Natural killer cell treated with Interleukin-12 subunit alpha and Interleukin-12 subunit beta and Interleukin-15 and Interleukin-18, amount 100 ng/mL, for 72 hours (primary cell): ENCODE measurements at places on chromosomes 13 and 19. TPM values are rescaled to one million over a fixed set of nuclear protein-coding genes. Genes with fewer than 3 reads are reported as not detected.

DNA sequence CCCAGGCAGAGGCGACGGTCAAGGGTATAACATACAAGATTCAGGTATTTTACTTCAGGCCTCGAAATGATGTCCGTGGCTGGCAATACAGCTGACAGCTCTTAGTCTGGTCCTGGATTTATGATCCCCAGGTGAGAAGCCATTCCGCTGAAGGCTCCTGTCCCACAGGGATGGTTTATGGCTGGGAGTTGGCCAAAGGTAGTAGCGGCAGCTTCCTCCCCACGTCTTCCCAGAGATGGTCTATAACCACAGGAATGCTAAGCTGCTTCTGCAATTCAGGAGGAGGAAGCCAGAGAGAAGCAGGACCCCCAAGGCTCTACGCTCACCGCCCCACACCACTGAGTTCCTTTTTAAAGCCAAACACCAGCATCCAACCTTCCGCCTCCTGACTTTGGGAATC, 27.1 kb downstream of the OLFM2 start:
- H3K36me3 ChIP-seq, result no peaks in the 10 kb centered on the region
- H3K4me1 ChIP-seq, result peaks cover 3% of the 10 kb centered on the region
- H3K27me3 ChIP-seq, result peaks cover 9% of the 10 kb centered on the region
- no peak for DNase-seq
- H3K27ac ChIP-seq, result no peak overlapping the region

DNA sequence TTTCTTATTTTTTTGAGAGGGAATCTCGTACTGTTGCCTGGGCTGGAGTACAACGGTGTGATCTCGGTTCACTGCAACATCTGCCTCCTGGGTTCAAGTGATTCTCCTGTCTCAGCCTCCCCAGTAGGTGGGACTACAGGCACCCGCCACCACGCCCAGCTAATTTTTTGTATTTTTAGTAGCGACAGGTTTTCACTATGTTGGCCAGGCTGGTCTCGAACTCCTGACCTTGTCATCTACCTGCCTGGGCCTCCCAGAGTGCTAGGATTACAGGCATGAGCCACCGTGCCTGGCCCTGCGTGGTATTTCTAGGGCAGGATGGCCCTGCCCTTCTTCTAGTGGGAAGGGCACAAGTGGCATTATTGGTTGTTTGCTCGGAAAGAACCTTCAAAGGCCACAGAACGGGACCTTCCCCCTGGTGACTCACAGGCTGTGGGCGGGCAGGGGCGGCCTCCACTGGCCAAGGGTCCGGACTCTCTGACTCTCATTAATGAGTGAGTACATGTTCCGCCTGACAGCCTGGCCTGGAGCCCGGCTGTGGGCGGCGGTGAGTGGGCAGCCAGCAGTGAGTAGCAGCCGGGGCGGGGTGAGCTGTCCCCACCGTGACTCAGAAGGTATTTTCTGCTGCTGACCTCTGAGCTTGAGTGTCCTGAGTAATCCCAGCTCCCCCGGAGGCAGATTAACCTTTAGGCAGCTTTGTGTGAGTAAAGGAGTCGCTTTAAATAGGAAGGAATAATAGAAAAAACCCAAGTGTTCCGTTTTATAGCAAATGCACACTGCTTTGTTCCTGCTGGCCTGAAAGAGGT, 5.1 kb downstream of the DOT1L start:
- DNase-seq, result peak; percentile 98
- H3K4me3 ChIP-seq, result peak overlapping the region; percentile 86
- H3K27me3 ChIP-seq, result no peaks in the 10 kb centered on the region

DNA sequence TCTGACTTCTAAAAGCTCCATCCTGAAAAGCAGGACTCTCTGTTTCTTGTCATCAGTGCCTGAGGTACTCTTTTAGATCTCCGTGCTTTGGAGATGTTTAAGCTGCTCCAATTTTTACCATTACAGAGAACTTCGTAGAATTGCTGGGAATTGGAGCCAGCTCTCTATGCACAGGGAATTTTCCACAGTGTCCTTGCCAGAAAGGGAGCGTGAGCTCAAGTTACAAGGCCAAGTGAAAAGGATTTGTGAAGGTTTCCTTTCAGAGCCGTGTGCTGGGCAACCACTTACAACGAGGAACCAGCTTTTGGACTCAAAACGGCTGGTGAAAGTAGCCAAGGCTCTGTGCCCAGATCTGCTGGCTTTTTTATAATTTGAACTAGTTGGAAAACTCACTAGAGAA, 82.6 kb downstream of the NUFIP1 start:
- no peak overlapping the region for H3K4me3 ChIP-seq
- no peak overlapping the region for H3K27ac ChIP-seq
- no peak for DNase-seq
- no peaks in the 10 kb centered on the region for H3K36me3 ChIP-seq
- no peaks in the 10 kb centered on the region for H3K4me1 ChIP-seq

DNA sequence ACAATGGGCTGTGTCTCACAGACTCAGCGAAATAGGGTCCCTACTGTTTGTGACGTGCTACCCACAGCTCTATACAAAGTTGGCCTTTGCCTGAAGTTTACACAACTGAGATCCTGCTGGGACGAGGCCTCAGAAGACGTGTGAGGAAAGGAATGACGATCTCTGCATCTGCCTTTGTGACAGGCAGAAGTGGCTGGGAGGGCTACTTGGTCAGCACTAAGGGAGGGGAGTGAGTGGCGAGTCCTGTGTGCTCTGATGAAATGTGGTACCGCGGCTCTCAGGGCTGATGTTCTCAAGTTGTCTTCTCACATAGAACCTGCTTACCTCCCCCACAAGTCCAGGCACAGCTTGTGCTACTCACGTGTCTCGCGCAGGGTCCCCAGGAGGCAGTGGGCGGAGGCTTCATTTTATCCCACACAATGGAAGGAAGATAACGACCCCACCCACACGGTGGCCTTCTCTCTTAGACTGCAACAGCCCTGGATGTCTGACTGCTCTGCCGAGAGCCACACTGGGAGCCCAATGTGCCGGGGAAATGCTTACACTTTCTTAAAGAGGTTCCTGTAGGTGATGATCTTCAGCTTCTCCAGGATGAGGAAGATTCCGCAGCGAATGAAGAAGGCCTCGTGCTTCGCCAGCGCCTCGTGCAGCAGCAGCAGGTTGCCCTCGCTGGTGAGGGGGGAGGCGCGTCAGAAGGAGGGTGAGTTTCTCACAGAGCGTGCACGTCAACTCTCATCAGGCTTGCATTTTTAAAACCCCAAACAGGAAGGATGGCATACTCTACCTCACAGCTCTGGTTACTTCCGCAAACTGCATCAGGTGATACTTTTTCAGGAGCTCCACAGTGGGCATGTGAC, 21.2 kb downstream of the PROZ start:
- H3K4me3 ChIP-seq, result no peak overlapping the region
- no peak for DNase-seq
- peaks cover 40% of the 10 kb centered on the region for H3K36me3 ChIP-seq
- peaks cover 47% of the 10 kb centered on the region for H3K4me1 ChIP-seq

GRCh38 chr13:91459485-91459884, 61.1 kb downstream of the GPC5 start:
- H3K4me1 ChIP-seq, result no peaks in the 10 kb centered on the region
- H3K4me3 ChIP-seq, result no peak overlapping the region
- H3K27me3 ChIP-seq, result peaks cover 2% of the 10 kb centered on the region

DNA sequence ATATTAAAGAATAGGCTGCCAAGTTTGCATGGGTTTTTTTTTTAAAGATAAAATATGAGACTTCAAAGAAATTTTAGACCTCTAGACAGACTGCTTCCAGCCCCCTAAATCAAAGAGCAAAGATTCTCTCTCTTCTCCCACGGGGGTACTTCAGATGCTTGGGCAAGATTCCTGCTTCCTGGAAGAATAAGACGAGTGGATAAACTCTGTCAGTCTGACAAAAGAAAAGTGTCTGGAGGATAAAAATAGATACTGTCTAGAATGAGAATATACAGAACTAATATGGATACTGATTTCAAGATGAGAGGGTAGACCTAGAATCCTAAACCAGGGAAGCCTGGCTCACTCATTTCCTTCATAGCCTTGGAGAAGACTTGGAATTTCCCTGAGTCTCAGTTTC, 435.1 kb downstream of the FOXO1 start:
- no peaks in the 10 kb centered on the region for H3K36me3 ChIP-seq
- peaks cover 16% of the 10 kb centered on the region for H3K27me3 ChIP-seq
- no peak overlapping the region for H3K4me3 ChIP-seq
- peaks cover 6% of the 10 kb centered on the region for H3K4me1 ChIP-seq
- H3K27ac ChIP-seq, result no peak overlapping the region
- no peak for DNase-seq

DNA sequence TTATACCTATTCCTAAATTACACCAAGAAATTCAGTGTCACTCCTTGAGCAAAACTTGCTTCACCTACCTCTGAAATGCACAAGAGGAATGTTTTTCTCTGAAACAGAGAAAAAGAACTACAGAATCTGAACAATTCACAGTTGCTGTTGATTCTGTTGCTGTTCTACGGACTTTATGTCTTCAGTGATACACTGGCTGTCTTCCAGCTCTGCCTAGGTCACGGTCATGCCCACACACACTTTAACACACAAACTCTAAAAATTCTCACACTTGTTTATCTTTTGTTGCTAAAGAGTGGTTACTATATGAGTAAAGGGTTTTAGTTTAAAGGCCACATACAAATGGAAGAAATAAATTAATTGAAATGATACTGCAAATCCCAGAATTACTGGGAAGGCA, 124.4 kb upstream of the SPRY2 start:
- H3K27ac ChIP-seq, result no peak overlapping the region
- no peaks in the 10 kb centered on the region for H3K27me3 ChIP-seq
- H3K4me1 ChIP-seq, result peaks cover 2% of the 10 kb centered on the region

SHISA2 gene
- 0.67 TPM for total RNA-seq

GRCh38 chr13:112820318-112820717, 130.5 kb downstream of the ATP11A start:
- H3K4me1 ChIP-seq, result no peaks in the 10 kb centered on the region
- H3K27ac ChIP-seq, result no peak overlapping the region
- no peaks in the 10 kb centered on the region for H3K27me3 ChIP-seq
- H3K36me3 ChIP-seq, result peaks cover 4% of the 10 kb centered on the region

DNA sequence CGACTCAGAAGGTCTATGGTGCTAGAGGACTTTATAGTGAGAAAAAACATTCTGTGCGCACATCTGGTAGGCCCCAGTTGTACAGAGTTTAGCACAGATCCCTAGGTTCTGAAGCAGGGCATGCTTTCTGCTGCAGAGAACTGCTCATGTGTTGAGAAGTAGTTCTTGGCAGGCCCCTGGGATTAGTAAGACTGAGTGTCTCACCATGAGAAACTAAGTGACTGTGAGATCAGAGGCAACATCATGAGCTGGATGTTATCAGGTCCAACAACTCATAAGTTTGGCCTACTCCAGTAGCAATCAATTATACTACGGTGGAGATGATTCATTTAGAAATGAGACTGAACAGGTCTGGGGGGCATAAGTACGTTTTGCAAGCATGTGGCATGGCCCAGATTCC, 507.4 kb upstream of the KLF12 start:
- peaks cover 6% of the 10 kb centered on the region for H3K27me3 ChIP-seq
- no peak overlapping the region for H3K4me3 ChIP-seq
- no peaks in the 10 kb centered on the region for H3K36me3 ChIP-seq
- H3K27ac ChIP-seq, result no peak overlapping the region

DNA sequence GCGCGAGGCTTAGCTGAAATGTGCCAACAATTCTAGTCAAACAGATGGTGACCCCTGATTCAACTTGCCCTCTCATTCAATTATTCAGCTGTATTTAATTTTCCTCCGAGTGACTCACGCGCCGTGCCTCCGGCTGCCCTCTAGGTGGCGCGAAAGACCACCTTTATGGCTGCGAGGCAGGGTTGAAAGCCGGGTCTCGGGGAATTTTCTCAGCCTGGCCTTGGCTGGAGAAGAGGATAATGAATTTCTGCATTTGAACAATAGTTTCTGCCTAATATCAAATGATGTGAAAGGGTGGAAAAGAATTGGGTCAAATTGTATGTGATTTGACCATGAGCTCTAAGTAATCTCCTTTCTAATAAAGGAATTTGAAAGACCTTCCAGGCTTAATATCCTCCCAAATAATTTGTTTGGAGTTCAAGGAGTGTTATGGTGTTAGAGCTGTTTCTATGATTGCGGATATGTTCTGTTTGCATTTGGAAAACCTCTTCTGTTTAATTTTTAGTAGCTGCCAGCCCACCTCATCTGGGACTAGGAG, 310.9 kb downstream of the ZNF536 start:
- H3K36me3 ChIP-seq, result no peaks in the 10 kb centered on the region
- no peak for DNase-seq
- H3K4me1 ChIP-seq, result no peaks in the 10 kb centered on the region
- peaks cover 43% of the 10 kb centered on the region for H3K27me3 ChIP-seq

C5AR1 gene
- total RNA-seq, result 1.3 TPM

DNA sequence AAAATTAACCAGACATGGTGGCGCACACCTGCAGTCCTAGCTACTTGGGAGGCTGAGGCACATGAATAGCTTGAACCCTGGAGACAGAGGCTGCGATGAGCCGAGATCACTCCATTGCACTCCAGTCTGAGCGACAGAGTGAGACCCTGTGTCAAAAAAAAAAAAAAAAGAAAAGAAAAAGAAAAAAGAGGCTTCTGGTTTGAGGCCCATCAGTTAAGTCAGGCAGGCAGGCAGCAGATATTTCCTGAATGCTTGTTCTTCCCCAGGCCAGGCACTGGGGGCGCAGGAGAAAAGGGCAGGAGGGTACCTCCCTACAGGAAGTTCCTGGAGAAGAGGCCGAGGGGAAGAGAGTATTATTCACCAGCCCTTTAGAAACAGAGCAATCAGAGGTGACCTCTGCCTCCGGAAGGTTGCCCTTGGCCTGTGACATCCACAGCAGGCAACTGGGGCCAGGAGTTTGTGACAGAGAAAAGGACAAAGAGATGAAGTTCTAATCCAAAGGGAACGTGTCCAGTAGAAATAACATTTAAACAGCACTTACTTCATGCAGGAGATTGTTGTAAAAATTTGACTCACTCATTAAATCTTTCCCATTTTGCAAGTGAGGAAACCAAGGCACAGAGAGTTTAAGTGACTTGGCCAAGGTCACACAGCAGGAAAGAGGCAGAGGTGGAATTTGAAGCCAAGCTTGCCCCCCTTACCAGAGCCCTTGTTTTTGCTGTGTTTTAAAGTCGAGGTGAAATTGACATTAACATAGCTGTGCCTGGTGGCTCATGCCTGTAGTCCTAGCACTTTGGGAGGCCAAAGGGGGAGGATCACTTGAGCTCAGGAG, 4.3 kb upstream of the RLN3 start:
- H3K27me3 ChIP-seq, result no peaks in the 10 kb centered on the region
- DNase-seq, result no peak
- peak overlapping the region; percentile 81 for H3K27ac ChIP-seq
- H3K36me3 ChIP-seq, result no peaks in the 10 kb centered on the region
- no peak overlapping the region for H3K4me3 ChIP-seq

DNA sequence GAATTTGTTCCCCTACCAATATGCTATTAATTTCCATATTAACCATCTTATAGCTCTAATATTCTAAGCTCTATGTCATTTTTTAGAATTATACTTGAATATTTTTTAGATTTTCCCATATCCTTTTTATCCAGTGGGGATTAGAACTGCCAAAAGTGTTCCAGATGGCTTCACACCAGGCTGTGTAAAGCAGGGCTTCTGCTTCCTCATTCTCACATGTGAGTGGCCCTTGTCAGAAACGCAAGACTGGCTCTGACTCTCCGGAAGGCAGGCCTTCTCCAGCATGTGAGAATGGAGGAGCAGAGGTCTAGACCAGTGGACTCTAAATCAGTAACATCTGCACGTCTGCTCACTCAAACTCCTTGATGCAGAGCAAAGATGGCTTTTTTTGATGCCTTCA, 650.1 kb downstream of the FGF9 start:
- no peak overlapping the region for H3K4me3 ChIP-seq
- H3K4me1 ChIP-seq, result no peaks in the 10 kb centered on the region
- H3K36me3 ChIP-seq, result no peaks in the 10 kb centered on the region
- H3K27ac ChIP-seq, result no peak overlapping the region
- DNase-seq, result no peak

ATP1A3 gene
- 2.0 TPM for total RNA-seq
